ENCODE measurements at places on chromosomes 13 and 19.

DNA sequence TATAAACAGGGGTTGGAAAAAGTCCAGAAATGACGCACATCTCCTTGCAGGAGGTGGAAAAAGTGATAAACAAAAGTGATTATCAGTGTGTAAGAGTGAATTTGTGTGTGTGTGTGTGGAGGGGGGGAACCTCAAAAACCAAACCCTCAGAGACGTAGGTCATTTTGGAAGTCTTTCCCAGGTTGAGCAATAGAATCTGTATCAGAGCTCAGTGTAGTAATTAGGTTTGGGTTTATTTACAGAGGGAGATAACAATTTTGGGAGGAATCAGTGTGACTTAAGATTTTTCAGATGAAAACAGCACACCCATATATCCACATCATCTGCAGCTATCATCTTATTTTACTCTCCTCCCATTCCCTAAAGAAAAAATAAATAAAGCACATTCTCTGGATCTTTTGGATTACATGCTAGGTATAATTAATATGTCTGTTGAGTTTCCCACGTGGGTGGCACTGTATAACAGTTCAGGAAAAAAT is 406.4 kb downstream of the FGF9 start:
- no peak for DNase-seq

GRCh38 chr13:113621046-113621445 is 36.5 kb downstream of the TFDP1 start:
- DNase-seq = no peak

GRCh38 chr19:38247734-38248268 is 8.4 kb downstream of the PPP1R14A start:
- no peak for DNase-seq

DNA sequence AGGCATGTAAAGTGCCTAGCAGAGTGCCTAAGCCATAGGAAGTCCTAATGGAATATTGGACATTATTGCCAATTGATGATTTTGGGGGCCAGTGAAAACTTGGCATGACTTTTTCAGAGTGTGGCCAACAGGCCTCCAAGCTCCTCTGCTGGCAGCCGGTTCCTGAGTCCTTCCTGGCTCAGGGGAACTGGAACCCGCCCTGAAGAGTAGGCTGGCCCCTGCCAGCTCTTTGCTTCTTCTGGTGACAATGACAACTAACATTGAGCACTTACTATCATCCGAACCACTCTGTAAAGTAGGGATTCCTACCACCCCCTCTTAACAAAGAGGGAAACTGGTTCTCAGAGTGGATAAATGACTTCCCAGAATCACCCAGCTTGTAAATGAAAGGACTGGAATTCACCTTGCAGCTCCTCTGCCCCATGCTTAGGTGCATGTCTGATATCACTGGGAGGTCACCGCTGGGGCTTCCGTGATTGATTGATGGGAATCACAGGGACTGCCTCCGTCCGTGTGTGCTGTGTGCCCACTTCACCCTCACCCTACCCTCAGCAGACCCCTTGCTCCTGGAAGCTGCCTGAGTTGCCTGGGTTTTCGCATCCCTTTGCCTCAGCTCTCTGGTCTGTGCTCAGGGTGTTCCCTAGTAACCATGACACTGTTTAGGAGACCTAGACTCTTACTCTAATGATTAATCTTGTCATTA is 50.6 kb downstream of the TNFRSF19 start:
- no peak for DNase-seq

DNA sequence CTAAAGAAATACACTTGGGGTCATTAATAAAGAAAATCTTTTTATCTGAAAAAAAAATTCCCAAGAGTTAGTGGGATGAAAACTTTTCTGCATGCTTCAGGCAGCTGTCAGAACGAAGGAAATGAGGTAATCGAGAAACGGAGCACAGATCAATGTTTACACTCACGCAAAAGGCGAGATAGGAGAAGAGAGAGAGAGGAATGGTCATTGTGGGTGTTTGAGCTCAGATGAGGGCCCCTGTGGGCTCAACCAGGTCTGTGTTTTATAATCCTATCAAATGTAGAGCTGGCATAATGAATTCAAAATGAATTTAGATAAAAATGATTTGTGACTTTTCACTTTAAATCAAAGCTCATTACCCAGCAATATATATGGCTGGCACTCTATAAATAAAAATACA is 6.3 kb upstream of the RXFP2 start:
- DNase-seq = no peak

- DNase-seq = no peak
Measured at GRCh38 chr13:63979951-63980350, 2564.3 kb upstream of the PCDH20 start.

DNA sequence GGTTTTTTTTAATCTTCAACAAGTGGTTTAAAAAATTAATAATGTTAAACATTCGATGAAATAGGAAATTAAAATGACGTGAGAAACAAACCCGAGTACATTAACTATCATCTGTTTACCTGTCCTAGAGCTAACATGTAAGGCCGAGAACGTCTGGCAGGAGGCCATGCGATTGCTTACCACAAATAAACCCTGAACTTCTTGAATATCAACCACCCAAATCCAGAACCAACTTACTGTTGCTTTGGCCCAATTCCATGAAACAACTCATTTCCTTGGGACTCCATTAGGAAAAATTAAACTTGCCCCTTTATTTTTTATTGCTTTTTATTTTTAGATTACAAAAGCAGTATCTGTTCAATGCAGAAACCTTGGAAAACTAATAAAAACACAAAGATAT is 228.9 kb upstream of the IRS2 start:
- DNase-seq = no peak

GRCh38 chr19:41925208-41926003 is 2.8 kb downstream of the ERFL start:
- DNase-seq = no peak

DNA sequence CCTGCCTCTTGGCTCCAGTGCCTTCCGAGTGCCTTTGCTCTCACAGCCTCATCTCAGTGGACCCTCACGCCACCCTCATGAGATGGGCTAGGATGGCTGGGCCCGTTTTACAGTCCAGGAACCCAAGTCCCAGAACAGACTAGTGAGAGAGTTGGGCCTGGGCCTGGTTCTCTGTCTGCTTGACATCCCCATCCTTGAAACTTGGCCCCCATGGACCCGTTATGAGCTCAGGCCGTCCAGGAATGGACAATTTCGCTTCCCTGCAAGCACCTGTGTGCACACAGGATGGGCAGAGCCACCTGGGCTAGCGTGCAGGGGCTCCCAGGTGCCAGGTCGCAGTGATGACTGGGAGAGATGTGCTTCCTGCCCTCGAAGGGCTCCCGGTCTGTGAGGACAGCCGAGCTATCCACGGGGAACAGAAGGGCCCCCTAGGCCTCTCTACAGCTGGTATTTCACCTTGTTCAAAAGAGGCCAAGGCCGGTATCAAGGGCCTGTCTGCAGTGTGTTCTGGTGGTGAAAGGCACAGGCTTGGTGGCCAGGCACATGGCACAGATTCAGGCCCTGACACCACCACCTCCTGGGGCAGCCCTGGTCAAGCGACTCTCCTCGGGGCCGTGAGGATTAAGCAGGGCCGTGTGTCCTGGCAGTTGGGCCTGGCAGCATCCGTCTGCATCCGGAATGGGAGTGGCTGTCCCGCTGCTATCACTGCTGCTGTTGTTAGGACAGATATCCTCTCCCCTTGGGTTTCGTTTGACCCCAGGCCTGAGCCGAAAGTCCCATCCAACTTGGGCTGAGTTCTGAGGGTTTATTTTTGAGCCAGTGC is 38.9 kb downstream of the CAPN12 start:
- no peak for DNase-seq

- DNase-seq = no peak
Measured at GRCh38 chr19:33701565-33701964, 79.8 kb downstream of the CHST8 start.

DNA sequence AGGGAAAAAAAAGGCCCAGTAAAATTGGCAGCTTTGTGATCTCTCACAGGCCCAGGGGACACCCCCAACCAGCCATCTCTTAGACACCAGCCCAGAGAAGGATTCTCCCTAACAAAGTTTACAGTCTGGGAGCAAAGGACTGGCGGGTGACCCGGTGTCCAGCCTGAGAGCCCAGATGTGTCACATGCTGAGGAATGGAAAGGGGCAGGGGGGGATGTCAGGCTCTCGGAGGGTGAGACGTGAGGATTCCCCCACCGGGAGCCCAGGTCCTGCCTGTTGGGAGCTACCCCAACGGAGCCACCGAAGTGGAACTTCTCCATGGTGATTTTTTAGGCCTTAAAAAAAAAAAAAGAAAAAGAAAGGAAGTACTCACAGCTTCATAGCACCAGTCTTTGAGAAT is 4.8 kb upstream of the CTXN1 start:
- no peak for DNase-seq

DNA sequence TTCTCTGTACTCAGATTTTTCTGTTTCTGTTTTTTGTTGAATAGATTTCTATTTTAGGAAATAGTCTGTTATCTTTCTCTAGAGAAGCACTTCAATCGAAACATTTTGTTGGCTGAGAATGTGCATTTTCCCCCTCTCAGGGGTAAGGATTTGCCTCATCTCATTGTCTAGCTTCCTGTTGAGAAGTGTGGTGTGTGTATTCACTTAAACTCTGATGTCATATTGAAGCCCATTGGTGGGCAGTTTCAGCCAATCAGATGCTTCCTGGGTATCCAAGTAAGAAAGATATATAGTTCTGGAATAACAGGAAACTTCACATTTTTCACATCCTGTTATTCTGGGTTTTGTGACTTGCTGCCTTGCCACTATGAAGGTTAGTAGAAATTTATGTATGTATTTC is 87.6 kb downstream of the ARHGEF7 start:
- no peak for DNase-seq

GRCh38 chr19:11247391-11247790 is 8.0 kb downstream of the ANGPTL8 start:
- no peak for DNase-seq

DNA sequence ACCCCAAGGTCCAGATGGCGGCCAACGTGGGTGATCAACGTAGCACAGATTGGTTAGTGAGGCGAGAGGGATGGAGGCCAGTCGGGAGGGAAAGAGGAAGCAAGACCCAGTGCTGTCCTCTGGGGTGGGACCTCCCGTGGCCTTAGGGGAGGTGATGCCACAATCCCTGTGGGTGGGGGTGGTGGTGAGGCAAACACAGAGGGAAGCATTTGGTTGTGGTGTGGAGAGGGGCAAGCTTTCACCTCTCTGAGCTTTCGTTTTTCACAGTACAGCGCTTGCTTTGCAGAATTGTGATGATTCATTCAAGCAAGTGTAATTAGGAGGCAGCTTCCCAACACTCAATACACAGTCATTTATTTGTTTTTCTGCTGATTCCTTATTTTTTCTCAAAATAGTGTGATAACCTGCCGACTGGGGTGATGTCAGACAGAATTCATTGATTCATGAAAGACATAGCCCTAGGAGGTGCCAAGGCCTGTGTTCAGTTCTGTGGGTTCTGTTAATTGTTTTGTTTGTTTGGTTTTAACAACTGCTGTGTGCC is 2.4 kb downstream of the LENG8 start:
- DNase-seq = no peak

DNA sequence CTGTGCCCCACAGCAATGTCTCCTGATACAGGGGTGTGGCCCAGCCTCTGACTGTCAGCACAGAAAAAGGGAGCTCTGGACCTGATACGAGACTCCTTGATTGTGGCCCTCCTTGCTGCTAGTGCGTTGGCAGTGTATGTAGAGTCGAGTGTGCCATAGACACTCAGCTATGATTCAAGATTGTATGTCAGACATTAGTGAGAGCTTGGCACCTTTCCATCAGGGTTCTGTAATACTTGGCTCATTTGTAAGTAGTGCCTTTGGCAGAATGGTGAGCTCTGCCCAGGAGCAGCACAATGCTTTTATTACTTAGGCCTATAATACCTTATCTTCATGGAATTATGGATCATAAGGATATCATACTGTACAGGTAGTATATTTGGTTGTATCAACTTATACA is 83.4 kb downstream of the ATP8A2 start:
- DNase-seq = no peak

DNA sequence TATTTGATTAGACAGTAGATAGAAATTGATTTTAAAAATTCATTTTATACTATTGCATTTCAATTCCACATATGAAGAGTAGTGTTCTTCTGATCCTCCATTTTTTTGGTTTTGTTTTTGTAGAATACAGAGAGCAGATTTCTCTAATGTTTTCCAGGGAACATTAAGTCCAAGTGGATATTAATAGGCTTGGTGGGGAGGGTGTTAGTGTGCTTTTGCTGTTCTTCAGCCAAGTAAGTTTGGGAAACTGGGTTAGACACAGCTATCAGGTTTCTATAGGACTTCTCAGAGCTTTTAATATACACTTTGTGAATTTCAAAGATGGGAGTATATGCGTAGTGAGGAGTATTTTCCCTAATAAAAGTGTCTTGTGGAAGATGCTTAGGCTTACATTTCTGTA is 21.8 kb downstream of the NAA16 start:
- no peak for DNase-seq

GRCh38 chr19:43438291-43439031 is 23.8 kb downstream of the TEX101 start:
- no peak for DNase-seq

DNA sequence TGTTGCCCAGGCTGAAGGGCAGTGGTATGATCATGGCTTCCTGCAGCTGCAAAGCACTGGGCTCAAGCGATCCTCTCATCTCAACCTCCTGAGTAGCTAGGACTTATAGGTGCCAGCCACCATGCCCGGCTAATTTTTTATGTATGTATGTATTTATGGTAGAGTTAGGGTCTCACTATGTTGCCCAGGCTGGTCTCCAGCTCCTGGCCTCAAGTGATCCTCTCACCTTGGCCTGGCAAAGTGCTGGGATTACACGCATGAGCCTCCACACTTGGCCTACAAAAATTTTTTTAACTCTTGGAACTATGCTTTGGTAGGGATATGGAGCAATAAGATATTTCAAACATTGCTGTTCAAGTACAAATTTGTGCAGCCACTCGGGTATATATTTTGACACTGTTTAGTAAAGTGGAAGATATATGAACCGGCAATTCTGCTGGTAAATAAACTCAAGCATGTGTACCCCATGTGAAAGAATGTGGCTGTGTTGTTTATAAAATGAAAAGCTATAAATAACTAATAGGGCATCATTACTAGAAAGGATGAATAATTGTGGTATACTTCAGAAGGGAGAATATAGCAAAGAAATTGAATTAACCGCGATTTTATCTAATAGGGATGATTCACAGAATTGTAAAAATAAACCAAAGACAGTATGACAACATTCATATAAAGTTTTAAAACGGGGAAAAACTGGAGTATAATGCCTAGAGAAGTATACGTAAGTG is 1.1 kb downstream of the ZNF566 start:
- DNase-seq = no peak

DNA sequence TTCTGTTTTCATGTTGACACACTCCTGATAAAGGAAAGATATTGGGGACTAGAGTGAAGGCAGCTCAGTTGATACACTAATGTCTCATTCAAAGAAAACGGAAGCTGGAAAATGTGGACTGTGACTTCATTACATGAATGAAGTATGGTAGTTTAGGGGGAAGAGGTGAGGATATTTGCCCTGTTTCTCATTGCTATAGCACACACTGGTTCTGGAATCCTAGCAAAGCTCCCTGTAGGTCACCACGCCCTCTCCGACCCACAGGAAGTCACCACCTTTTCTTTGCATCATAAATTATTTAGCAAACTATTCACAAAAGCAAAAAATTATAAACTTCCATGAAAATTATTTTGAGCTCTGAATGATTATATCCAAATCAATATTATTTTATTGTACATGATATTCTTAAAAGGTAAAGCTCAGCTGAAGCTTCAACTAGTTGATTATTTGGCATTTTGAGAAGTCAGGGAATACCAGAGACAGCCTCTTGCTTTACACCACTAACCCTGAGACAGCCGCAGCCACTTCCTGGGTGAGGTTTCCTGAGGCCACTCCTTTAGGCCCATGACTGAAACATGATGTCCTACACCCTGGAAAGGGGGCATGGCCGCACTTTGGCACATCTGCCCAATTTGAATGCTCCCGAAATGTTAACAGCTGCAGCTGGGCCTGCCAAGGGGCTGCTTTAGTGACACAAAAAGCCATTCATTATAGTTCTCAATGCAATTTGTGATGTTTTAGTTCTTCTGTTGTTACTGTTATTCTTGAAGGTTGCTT is 50.0 kb upstream of the WDFY2 start:
- DNase-seq = no peak

Measured in neural crest cell (in vitro differentiated cells).